Natural killer cell treated with Interleukin-12 subunit alpha and Interleukin-12 subunit beta and Interleukin-15 and Interleukin-18, amount 100 ng/mL, for 72 hours (primary cell): ENCODE measurements at places on chromosomes 7 and 10. TPM values are rescaled to one million over a fixed set of nuclear protein-coding genes. Genes with fewer than 3 reads are reported as not detected.

The RAB19 gene
- total RNA-seq, result 2.4 TPM

The GBX1 gene
- total RNA-seq, result not detected

The UBN2 gene
- 17.9 TPM for total RNA-seq

The HOXA7 gene
- 0.20 TPM for total RNA-seq

The CHN2 gene
- total RNA-seq, result 0.70 TPM
